ENCODE measurements at places on chromosomes 6 and 20. TPM values are rescaled to one million over a fixed set of nuclear protein-coding genes. Genes with fewer than 3 reads are reported as not detected.

DNA sequence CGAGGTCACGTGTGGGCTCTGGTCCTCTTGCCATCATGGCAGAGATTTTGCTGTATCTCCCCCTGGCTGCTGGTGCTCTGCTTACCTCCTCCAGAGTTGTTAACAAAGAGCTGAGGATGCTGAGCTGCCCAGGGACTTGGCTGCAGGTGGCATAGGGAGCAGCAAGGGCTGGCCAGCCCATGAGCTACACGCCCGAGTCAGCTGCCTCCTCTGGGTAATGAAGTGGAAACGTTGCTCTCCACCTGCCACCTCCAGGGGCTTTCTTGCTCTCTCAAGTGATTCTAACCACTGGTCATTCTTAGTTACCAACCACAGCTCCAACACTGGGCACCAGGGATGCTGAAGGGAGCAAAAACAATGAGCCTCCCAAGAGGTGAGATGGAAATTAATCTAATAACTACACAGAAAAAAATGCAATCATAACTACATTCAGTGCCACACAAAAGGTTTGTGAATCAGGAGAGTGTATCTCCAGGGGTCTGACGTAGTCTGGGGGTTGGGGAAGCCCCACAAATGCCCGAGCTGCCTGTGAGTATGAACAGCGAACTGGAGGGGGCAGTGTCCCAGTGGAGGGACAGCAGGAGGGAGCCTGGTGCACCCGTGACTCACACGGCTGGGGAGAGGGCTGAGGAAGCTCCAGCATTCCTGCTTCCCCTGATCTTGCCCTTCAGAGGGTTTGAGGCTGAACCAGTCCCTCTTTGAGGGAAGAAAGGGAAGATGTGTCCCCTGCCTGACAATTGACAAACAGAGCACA lies 78.7 kb downstream of the CDH26 start:
- no peak for DNase-seq

DNA sequence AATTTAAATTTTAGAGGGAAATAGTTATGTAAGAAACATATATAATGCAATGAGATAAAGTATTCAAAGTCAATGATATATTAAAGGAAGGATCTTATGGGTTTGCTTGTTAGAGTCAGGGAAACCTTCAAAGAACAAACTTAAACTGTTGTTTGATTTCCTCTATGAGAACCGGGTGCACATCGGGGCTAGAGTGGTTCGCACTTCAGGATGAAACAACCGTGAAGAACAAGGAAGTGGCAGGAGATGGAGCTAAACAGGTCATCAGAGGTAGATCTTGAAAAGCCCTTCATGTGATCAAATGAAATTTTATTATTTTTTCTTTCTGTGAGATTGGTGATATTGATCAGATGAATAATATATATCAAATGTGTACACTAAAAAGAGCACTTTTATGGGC lies 951.9 kb upstream of the FLRT3 start:
- no peak for DNase-seq

CLPSL1 gene
- 0.73 TPM for polyA plus RNA-seq

DNA sequence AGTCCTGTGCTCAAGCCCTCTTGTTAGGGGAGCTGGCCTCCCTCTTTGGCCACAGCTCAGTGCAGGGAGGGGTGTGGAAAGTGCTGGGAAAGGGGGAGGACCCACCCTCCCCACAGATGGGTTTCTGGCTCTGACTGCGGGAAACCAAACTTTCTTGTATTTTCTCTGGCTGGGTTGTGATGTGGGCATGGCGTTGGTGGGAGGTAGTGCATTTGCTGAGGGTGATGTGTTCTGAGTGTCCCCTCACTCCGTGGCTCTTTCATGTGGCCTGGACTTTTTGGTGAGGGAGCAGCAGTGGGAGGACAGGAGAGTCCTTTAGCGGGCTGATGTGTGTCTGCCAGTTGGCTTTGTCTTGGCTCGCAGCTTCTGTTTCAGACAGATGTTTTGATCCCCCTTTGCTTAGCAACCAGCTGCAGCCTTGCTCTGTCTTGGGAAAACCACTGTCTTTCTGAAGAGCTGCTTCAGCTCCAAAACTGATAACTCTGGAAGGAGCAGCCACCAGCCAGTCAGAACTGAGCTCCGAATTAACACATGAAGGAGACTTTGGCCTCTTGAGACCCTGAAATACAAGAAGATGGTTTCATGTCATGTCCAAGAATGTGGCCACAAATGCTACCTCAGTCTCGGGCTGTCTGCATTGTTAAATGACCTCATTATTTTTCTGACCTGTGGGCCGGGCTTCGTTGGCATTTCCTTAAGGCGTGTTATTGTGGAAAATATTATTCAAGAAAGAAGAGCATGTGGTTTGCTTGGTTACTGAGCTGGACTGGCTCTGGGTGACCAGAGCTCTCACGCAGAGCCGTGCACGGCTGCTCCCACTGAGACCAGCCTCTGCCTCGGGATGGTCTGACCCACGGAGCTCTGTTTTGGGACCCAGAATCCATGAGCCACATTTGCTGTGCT lies 21.5 kb downstream of the SYNJ2 start:
- DNase-seq, result no peak

GRCh38 chr6:13005994-13006393 lies 289.4 kb downstream of the PHACTR1 start:
- no peak for DNase-seq

DNA sequence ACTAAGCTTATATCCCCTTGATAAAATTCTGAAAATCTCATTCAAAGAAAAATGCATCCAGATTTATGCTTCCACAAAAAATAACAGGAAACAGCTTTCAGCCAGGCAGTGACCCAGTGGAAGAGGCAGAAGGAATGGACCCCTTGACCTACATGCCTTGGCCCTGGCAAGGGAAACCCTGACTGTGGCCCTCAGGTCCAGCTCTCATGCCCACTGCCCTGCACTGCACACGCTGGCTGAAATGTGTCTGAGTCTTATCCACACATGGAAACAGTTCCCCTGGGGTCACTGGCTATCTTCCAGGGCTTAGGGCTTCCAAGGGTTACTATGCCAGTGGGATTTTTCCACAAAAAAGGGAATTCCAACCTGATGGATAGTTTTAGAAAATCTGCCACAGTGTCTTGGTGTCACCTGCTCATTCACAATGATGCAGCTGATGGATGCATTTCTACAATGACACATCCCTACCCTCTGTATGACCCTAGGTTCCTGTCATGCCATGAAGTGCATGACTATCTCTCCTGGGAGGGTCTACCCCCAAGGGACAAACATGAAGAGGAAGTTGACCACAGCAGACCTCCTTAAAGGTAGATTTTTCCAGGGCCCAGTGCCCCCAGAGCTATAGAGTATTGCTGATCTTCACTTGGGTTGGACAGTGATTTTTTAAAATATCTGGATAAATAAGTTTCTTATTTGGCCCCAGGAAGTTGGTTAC lies 121.9 kb upstream of the CD93 start:
- DNase-seq, result no peak

TFAP2B gene
- polyA plus RNA-seq, result 14.0 TPM

GRCh38 chr6:154792325-154792724 lies 59.1 kb downstream of the SCAF8 start:
- DNase-seq, result no peak

DNA sequence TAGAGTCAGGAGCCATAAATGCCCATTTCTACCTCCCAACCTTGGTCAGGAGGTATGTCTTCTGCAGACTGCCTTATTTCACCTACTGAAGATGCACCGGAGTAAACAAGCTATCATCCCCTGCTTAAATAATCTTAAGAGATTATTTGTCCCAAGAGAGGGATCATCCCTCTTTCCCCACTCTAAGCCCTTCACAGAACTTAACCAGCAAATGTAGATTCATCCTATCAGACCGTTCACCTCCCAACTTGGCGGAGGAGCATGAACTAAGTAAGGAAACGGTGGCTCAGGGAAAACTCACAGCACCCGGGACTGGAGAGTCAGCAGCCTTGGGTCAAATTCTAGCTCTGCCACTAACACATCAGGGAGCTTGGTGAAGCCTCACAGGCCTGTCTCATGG lies 115.3 kb downstream of the TRERF1 start:
- DNase-seq, result no peak

CCN6 gene
- polyA plus RNA-seq, result 3.7 TPM

ZNF311 gene
- 4.7 TPM for polyA plus RNA-seq

GRCh38 chr20:32063695-32064094 lies 11.7 kb downstream of the HCK start:
- DNase-seq, result no peak

- no peak for DNase-seq
Observed at GRCh38 chr6:135086414-135086764, 31.8 kb upstream of the HBS1L start.

DNA sequence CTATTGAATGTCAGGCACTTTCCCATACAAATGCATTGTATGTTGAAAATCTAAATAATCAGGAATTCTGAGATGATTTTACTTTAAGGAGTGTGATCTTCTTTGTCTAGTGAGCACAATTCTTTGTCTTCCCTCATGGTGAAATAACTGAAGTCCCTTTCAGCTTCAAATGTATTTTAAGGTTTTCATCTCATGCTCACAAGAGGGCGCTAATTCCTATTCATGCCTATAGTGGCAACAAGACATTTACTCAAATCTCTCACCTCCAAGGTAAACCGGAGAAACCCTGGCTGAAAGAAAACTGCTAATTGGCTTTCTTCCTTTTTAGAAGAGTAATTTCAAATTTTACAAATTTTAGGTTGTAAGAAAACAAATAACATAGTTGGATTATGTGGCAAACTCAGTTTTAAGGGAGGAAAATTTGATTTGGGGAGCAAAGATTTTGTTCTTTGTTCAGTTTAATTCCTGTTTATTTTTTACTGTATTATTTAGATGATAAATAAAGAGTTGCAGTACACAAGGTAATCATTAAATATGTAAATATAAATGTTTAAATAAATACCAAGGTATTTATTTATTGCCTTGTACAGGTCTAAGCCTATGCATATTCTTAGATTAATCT lies 69.1 kb downstream of the SLC35F1 start:
- DNase-seq, result peak; percentile 49

GRCh38 chr6:143441680-143442545 lies 8.6 kb downstream of the ADAT2 start:
- DNase-seq, result no peak

DNA sequence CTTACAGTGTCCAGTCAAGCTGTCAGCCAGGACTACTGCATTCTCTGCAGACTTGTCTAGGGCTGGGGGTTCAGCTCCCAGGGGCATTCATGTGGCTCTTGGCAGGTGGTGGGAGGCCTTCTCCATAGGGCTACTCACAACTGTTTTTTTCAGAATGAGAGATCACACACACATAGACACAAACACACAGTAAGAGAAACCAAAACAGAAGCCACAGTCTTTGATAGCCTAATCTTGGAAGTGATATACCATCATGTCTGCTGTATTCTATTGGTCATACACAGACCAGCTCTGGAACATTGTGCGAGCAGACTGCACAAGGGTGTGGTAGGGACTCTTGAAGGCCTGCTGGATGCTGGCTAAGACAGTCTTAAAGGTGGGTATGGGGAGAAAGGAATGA lies 13.5 kb downstream of the TMEM170B start:
- no peak for DNase-seq

- no peak for DNase-seq
Observed at GRCh38 chr6:81561731-81562130, 190.8 kb downstream of the TENT5A start.

SPATS1 gene
- polyA plus RNA-seq, result not detected

FOXC1 gene
- 89.3 TPM for polyA plus RNA-seq

- no peak for DNase-seq
Observed at GRCh38 chr6:90374201-90374600, 77.6 kb upstream of the BACH2 start.

GRCh38 chr6:85465762-85466161 lies 15.9 kb downstream of the NT5E start:
- no peak for DNase-seq

GRCh38 chr6:2209226-2209809 lies 36.1 kb downstream of the GMDS start:
- DNase-seq, result no peak

DNA sequence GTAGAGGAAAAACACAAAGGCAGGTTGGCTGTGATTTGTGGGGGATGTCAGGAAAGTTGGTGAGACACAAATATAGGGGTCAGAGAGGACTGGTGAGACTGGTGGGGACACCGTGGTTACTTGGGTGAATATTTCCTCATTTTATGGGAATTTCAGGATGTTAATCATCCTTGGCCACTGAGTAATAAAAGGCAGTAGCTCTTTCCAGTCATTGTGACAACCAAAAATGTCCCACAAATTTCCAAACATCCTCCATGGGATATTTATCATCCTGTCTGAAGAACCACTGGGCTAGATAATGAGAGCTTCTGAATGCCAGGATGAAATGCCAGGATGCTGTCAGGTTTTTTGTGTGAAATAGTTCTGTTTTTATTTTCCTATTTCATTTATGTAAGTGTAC lies 374.1 kb downstream of the CD109 start:
- no peak for DNase-seq

DNA sequence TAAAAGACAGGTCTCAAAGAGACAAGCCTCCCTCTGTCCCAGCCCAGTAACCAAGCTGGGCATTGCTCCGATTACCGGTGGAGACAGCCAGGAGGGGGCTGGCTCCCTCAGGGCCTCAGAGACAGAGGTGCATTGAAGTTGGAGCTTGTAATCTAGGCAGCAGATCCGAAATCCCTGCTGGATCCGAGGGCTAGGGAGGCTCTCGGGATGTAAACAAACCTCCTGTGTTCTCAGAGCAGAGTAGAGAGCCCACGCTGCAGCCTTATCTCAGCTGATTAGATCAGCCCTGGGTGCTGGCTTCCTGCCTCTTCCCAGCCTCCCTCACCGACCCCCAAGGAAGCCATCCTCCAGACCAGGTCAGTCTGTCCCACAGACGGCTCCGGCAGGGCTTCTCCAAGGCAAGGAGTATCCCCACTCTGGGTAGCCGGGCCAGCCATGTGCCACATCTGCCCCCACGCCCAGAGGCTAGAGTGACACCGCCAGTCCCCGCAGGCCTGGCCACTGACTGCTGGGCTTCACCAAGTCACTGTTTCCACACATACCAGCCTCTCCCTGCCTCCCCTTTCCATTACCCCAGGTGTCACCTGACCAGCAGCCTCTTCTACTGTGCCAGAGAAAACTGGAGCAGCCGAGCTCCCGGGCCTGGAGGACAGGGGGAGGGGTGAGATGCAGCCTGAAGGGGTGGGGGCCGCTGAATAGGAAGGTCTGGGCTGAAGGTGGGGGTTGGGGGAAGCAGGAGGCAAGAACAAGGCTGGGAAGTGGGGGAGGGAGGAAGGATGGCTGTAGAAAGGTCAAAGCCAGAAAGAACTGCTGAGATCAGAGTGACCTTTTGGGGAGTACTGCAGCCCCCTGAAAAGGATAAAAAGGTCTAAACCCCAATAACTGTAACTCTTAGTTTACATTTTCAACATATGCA lies 6.0 kb downstream of the SDC4 start:
- no peak for DNase-seq

- no peak for DNase-seq
Observed at GRCh38 chr20:59094576-59094975, 52.0 kb upstream of the PRELID3B start.

GRCh38 chr6:143525356-143525755 lies 13.8 kb upstream of the FUCA2 start:
- no peak for DNase-seq

GRCh38 chr20:43420192-43420591 lies 37.5 kb upstream of the SRSF6 start:
- DNase-seq, result no peak

DNA sequence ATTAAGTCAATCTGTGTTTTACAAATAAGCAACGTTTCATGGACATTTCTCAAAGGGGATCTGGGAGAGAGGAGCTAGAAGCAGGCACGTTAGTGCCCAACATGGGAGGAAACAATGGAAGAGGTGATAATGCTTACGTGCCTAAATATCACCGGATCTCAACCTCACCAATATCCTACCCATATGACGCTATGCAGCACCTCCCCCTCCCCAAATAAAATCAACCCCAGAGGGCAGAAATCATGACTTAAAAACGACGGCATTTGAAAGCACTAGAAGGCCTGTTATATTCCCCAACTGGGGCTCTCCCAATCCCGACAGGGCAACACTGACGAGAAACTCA lies 425 bp downstream of the HBS1L start:
- DNase-seq, result no peak

ZNF165 gene
- polyA plus RNA-seq, result 5.0 TPM

- no peak for DNase-seq
Observed at GRCh38 chr6:95515975-95516374, 61.4 kb upstream of the MANEA start.

Measured in left renal cortex interstitium (tissue), 4 donors.